ENCODE measurements at places on chromosomes 11 and 22.

DNA sequence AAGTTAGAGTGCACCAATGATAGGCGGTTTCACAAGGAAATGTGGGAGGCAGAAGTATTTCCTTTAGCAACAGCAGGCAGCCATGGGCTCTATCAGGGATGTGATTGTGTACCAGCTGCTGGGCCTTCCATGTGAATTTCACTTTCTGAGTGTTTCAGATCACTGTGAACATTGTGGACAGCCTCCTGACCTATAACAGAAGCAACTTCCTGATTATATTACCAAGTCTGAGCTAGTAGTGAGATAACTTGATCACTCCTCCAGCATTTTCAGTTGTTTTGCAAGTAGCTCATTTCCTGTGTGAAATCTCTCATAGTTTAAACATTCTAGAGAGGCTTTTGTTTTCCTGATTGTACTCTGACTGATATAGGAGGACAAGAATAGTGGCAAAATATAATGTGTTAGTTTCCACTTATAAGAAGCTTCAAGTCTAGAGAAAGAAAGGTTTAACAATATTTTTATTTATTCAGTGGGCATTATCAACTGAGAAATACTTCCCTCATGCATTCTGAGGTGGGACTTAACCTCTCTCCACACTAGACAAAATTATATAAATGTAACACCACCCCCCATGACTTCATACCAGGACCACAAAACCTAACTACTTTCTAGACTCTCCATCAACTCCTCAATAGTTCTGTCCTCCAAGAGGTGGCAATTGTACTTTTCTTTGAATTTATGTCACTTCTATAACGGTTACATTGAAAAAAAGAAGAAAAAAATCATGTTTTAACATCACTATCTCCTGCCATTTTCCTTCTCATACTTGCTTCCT, 184.2 kb upstream of the LUZP2 start:
- no peak for DNase-seq

DNA sequence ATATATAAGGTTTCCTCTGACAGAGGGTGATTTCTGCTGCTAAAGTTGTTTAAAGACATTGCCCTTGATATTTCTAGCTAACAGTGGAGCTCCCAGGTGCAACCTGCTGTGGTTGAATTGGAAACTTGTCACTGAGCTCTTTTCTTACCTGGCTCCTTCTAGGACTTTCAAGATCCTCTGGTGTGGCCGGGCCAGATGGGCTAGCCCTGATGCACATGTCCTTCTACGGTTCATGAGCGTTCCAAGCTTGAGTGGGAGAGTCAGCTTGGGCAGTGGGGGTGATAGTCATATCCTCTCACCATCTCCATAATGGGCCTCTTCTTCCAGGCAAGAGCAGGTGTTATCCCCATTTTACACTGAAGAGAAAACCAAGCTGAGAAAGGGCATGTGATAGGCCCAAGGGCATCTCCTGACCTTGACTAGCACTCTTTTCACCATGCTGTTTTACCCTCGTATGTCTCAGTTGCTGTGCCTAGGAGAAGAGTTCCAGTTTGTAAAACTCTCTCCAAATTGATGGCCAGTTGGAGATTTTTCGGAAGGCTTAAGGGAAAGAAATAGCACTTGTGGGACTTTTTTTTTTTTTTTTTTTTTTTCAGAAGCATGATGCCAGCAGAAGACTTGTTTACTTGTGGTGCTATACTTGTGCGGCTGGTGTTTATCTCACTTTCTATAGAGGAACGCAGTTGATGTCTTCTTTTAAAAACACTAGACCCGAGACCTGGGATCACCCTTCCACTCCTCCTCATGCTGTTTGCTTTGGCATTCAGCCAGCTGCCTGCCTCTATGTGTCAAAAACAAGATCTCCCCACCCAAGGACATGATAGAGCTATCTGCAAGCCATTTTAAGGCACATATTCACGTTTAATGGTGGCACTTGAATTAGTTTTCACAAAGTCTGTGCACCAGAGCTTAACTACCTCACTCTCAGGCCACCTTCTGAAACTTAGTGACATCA, 32.6 kb downstream of the TEAD1 start:
- DNase-seq, result no peak

DNA sequence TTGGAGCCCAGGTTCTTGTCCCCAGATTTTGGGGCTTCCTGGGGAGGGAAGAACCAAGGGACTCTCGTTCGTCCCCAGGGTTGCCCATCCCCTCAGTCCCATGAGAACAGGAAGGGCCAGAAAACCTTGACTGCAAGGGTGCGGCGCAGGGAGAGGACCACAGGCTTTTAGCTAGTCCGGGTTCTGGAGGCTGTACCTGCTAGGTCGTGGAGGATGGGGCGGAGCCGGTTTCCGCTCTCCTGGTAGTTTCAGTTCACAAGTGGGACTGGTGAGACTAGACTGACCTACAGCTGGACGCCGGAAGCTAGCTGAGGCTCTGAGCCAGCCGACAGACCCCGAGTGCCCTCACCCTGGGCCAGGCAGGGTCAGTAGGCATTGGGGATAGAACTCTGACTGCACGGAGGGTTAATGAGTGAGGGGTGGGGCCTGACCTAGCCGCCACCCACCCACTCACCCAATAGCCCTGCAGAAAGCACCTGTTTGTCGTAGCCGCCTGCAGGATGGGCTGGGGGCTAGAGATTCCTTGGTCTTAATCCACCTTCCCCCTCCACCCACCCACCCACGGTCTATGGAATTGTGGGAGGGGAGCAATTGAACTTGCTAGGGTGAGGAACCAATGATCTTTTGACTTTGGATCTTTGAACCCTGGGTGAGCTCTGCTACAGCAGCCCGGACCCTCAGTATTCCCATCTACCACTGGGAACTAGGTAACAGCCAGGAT, 1.5 kb downstream of the MAFF start:
- peak; percentile 34 for DNase-seq

DNA sequence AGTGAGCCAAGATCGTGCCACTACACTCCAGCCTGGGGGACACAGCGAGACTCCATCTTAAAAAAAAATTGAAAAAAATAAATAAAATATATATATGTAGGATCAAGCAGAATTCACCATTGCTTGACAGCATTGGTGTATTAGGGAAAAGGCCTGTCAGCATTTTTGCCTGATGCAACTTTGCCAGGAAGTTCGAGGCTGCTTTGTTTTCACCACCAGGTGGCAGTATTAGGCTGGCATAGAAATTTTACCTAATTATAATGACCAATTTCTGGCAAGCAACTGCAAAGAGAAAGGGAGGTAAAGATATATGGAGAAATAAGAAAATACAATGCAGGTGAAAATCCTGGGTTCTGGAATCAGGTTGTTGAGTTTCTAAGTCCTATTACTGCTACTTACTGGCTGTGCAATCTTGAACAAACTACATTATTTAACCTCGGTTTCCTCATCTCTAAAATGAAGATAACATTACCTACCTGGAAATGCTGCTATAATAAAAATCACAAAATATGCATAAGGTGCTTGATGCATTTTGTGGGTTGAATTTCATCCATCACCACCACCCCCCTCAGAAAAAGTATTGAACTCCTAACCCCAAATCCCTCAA, 24.7 kb downstream of the LAYN start:
- DNase-seq, result peak; percentile 62

DNA sequence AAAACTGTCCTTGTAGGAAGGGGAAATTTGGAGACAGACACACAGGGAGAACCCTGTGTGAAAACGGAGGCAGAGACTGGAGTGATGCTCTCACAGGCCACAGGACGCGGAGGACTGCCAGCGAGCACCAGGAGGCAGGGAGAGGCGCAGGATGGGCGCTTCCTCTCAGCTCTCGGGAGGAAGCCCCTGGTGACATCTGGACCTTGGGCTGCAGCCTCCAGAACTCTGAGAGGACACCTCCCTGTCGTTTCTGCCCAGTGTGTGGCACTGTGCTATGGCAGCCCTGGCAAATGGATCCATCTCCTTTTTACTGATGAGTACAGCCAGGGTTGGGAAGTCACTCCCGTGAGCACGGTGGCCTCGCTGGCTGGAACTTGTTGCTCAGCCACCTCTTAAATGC, 73.9 kb downstream of the LRRC32 start:
- DNase-seq, result no peak

DNA sequence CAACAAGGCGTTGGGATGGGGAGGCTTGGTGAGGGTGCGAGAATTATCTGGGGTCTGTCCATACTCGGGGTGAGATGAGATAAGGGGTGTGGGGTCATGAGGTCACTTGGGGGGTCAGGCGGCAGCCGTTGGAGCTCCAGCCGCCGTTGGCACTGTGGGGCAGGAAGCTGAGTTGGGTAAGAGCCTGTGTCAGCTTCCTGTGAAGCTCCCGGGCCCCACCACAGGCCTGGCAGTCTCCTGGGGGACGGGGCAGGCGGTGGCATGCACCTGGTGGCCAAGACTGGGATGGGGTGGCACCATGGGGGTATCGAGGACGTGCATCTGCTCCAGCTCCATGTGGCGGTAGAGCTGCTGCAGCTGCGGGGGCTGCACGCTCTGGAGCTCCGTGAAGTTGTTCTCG, 7.1 kb upstream of the MYBPC3 start:
- no peak for DNase-seq

DNA sequence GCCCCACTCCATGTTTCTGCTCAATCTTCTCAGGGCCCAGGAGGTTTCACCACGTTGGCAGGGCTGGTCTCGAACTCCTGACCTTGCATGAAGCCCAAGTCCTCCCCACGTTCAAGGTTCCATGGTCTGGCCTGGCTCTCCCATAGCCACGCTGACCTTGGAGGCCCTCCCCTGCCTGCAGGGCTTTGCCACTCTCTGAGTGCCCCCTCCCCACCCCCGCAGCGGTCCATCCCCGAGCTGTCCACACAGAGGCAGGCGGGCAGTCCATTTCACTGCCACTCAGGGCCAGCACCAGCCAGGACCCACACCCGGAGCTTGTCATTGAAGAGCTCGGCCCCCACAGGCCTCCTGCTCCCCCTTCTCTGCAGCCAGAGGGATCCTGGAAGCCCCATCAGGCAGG, 30.7 kb downstream of the ARHGAP8 start:
- no peak for DNase-seq

GRCh38 chr22:36687516-36687915, 16.0 kb downstream of the CACNG2 start:
- DNase-seq, result no peak

DNA sequence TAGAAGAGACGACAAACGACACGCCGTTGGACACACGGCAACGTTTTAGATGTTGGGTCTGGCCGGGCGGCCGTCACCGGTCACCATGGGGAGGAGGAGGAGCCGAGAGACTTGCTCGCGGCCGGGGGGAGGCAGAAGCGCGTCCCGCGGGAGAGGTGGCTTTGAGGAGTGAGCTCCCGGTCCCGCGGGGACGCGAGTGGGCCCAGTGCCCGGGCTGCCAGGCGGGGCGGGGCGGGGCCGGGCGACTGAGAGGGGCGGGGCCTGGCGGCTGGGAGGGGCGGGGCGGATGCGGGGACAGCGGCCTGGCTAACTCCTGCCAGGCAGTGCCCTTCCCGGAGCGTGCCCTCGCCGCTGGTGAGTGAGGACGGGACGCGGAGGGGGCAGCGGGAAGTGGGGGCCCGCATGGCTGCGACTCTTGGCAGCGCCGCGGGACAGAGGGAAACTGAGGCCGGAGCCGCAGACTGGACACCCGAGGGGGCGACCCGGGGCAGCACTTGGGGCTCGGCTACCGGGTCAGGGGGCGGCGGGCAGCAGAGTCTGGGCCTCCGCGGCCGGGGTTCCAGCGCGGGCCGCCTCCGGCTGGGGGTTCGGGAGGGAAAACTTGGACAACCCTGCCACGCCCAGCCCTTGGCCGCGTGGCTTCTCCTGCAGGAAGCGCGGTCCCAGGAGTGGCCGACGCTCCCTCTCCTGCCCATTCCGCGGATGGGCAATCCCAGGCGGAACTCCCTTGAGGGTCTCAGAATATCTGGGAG, at the start of gene TSPO:
TSPO (plus strand) TSS at position 309 of the 752 bp plus-strand sequence. CDS start 7,680 bp downstream, outside the sequence.
- peak; percentile 65 for DNase-seq

- DNase-seq, result peak; percentile 11
Measured at GRCh38 chr11:125569915-125570621, 791 bp downstream of the EI24 start.

- DNase-seq, result no peak
Measured at GRCh38 chr22:47275605-47276449, 513.4 kb downstream of the TBC1D22A start.

- DNase-seq, result no peak
Measured at GRCh38 chr22:36465232-36466021, 16.0 kb downstream of the TXN2 start.

- DNase-seq, result no peak
Measured at GRCh38 chr11:74776546-74776945, 27.9 kb downstream of the RNF169 start.

DNA sequence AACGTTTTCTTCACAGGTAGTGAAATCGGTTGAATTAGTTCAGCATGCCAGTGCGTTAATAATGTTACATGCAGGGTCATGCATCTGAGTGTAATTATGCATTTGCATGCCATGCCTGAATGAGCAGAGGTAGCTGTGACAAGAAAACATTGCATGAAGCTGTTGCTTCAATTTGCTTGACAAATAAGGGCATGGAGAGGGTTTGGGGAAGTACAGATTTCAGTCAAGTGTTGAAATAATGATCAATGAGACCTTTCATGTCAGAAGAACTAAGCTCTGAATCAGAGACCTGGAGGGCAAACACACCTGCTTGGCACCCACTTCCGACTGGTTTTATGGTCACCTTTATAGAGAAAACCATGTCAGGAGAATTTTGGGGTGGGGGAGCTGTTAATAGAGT, 221.4 kb downstream of the DBX1 start:
- DNase-seq, result no peak

- no peak for DNase-seq
Measured at GRCh38 chr11:17807034-17807433, 72.5 kb downstream of the KCNC1 start.

GRCh38 chr11:67026941-67027340, 4.0 kb downstream of the SYT12 start:
- no peak for DNase-seq

GRCh38 chr22:27483095-27483785, 318.3 kb downstream of the MN1 start:
- no peak for DNase-seq

GRCh38 chr11:91156041-91156440, 933.2 kb upstream of the CHORDC1 start:
- DNase-seq, result no peak

DNA sequence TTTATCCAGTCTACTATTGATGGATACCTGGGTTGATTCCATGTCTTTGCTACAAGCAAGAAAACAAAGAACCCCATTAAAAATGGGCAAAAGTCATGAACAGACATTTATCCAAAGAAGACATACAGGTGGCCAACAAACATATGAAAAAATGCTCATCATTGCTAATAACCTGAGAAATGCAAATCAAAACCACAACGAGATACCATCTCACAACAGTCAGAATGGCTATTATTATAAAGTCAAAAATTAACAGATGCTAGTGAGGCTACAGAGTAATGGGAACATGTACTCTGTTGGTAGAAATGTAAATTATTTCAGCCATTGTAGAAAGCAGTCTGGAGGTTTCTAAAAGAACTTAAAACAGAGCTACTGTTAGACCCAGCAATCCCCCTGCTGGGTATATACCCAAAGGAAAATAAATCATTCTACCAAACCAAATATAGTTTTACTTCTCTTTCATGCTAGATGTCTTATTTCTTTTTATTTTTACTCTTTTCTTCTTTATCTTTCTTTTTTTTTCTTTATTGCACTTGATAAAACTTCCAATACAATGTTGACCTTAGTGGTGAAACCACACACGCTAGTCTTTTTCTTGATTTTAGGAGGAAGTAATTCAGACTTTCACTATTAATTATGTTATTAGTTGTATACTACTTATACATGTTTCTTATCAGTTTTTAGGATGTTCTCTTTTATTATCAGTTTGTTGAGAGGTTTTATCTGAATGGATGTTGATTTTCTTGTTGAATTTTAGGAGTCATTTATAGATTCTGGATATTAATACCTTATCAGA, 14.3 kb downstream of the TRIM22 start:
- no peak for DNase-seq

All from CD4-positive, alpha-beta T cell treated with Interleukin-6 at 100 ng/mL for 8 hours (primary cell).